ENCODE measurements at places on chromosomes 3 and 15.

GRCh38 chr3:58299839-58300516, 6.1 kb upstream of the RPP14 start:
- DNase-seq, result no peak

GRCh38 chr15:70863450-70864218, 9.7 kb upstream of the LARP6 start:
- no peak for DNase-seq

DNA sequence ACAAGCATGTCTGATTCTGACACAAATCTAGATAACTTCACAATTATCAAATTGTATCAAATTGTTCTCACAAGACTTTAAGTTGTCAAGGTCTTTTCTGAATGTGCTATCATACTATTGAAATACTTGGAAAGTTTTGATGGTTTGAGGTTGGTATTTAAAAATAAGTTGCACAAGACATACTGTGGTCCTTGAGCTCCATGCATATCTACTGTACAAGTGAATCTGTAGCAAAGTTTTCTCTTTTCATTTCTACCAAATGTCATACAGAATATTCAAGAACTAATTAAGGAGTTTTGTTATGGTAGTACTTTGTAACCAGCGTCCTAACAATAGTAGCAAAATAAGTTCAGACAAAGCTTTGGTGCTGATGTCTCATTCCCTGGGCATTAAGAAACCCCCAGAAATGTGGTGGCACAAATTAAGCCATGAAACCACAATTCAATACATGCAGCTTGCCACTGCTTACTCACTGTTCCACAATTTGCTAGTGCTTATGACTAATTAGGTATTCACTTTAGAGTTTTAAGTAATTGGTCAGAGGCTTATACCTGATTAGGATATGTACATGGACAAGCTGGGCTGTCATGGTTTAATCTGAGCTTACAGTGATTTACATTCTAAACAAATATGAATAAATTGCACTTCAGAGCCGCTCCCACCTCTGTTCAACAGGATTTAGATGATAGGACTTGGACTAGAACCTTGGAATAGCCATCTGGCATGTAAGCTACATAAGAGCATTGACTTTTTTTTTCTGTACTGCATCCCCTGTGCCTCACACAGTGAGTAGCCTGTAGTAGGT, 8.8 kb downstream of the TBC1D23 start:
- no peak for DNase-seq

DNA sequence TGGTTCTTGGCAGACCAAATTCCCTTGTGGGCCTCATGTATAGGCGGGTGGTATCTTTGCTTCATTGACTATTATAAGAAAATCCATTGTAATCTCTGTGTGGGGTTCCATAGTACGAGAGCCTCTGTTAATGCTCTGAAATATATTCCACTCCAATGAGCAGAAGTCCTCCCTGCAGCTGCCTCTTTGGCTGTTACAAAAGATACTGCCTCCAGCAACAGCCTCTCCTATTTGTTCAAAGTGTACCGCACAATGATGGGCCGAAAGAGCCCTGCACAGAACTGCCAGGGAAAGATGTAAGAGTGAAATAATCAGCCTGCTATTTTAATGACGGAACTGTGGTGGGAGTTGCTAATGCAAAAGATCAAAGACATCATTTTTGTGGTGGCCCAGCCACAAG, 48.9 kb downstream of the GRK7 start:
- DNase-seq, result no peak

DNA sequence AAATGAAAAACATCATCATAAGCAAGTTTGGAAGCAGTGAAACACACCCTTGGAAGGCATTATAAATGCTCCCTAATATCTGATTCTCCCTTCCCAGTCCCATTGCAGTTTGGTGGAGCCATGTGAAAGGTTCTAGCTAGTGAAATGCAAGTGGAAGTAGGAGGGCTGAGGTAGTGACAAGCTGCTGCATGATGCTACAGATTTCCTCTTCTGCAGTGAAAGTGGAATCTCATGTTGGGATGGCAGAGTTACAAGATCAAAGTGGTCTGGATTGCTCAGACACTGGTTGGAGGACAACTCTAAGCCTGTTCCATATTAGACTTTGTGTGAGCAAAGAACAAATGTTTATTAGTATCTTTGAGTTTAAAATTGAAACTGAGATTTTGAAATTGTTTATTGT, 3.3 kb upstream of the PDCD6IP start:
- DNase-seq, result no peak

DNA sequence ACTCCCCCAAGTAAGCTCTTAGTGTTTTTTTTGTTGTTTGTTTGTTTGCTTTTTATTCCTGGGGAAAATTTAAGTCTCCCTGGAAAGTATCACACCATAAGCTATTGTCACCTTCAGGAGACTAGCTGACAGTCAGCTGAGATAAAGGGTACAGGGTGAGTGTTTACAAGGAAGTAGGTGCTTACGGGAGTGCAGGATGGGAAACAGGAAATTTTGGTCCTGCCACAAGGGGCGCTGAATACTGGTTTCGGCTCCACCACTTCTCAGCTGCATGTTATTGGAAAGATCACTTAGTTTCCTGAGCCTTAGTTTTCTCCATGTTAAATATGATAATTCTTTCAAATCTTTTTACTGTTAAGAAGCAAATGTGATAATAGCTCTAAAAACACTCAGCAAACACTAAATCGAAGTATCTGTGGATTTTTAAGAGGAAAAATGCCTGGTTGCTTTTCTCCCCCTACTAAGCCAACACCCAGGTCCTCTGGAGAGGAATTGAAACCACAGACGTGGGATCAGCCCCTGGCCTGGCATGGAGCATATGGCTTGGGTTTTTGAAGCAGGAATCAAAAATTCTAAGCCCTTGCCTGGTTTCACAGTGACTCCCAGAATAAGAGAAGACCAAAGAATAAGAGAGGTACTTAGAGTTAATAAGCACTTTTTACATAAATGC, 90.7 kb downstream of the SCN11A start:
- DNase-seq, result no peak

DNA sequence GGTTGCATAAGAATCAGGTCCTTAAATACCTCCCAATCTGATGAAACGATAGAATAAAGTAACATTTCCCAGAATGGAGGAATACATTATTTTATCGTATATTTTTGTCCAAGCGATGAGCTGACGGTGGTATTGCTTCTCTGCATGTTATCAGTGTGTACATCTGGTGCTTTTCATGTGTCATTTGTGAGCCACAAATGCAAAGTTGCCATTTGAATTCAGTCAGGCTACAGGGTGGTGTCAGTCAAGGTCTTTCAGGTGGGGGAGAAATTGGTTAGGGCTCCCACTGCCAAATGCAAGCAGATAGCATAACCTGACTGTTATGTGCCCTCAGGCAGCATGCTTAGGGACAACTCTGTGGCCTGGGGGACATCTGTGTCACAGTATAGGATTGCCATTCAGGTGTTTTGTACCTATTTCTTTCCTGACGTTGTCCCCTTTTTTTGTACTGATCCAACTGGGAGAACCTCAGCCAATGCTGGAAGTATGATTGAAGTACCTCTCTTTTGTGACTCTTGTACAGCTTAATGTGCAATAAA, 26.5 kb upstream of the TIMP4 start:
- no peak for DNase-seq

GRCh38 chr3:152258448-152259393, 10.0 kb upstream of the MBNL1 start:
- peak; percentile 67 for DNase-seq

DNA sequence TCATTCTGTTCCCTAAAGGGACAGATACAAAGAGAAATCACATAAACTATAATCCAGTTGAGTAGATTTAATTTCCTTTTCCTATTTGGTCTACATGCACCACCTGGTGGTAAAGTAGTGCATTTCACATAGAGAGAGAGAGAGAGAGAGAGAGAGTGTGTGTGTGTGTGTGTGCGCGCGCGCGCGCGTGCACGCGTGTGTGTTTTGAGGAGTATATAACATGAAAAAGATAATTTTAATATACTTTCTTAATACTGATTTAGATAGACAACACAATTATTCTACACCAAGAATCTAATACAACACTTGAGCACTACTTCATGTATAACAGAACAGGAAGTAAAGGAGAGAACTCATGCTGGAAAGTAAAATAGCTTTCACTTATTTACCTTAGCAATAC, 1.1 kb upstream of the FGF7 start:
- no peak for DNase-seq

DNA sequence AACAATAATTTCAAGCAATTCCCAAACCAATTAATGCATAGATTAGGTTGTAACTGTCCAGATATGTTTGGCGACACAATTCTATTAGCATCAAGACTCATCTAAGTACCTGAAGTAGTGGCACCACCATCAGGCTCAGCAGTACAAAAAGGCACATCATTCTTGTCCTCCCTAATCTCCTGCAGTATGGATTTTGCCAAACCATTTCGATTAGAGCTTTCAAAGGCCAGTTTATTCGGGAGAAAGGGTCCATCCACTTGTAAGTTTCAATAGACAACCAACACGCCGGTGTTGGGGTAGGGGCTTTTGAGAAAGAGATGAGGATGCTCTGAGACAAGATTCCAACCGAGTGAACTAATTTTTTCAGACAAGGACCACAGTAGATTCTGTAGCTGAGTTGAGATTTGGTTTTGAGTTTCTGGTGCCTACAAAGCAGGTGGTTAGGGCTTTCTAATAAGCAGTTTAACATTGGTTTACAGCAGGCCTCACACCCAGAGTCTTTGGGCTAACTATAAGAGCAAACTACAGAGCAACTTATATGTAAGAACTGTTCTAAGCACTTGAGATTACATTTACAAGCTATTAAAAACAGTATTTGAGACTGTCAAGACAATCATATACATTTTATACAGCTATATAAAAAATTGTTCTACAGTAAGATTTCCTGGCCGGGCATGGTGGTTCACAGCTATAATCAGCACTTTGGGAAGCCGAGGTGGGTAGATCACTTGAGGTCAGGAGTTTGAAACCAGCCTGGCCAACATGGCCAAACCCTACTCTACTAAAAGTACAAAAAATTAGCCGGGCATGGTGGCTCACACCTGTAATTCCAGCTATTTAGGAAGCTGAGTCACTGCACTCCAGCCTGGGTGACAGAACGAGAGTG, 4.5 kb downstream of the RPL22L1 start:
- DNase-seq, result no peak

GRCh38 chr15:73983211-73983727, 8.8 kb downstream of the STOML1 start:
- no peak for DNase-seq

DNA sequence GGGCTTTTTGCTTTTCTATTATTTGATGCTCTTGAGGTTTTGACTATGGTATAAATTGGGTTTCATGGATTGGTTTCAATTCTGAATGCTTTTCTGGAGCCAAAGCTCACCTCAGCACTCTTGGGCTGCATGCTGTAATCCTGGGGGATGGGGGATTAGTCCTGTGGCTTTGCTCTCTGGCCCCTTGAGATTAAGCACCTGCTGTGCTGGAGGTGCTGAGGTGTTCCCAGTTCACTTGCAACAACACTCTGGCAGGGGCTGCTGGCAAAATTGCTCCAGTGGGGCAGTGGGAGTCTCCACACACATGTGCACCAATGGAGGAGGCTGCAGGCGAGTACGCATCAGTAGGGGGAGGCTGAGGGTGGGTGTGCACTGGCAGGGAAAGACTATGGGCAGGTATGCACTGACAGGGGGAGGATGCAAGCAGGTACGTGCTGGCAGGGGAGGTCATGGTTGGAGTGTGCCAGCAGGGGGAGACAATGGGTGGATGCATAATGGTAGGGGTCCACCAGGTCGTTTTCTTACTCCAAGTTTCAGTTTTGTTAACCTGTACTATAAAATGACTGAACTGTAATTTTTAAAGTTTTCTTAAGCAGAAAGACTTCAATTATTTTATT, 489.2 kb downstream of the FGF12 start:
- DNase-seq, result no peak

DNA sequence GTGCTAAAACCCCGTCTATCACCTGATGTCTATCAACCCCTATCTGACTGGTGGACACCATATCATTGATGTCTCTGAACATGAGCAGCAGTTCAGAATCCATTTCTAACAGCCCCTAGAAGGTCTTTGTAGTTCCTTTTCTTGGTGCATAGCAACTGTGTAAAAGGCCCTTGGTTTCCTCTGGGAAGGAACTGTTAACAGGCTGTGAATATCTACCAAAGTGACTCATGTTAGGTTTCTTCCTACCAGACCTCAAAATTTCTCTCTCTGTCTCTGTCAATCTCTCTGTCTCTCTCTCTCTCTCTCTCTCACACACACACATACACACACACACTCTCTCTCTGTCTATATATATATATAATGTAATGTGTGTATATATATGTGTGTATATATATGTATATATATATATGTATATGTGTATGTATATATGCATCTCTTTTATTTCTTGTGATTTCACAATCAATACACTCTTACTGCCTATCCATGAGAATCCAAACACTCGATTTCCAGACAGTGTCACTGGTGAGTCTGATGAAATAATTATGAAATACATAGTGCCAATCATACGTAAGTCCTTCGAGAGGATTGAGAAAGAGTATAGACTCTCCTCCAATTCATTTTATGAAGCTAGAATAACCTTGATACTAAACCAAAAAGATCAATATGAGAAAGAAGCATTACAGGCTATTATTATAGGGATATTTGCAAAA, 335.9 kb upstream of the SLCO3A1 start:
- no peak for DNase-seq

DNA sequence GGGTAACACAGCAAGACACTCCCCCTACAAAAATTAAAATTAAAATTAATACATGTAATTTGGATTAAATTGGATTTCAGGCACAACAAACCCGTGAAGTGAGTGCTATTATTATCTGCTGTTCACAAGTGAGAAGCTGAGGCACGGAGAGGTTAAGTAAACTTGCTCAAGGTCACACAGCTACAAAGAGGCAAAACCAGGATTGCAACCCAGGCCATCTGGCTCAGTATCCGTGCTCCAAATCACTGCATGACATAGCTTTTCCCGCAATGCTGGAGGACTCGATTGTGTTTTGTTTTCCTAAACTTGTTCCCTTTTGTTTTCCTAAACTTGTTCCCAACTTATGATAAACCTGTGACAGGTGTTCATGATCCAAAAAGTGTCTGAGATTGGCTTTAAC, 19.9 kb upstream of the C15orf39 start:
- DNase-seq, result no peak

- no peak for DNase-seq
Measured at GRCh38 chr3:135756106-135756668, 209.3 kb upstream of the PPP2R3A start.

DNA sequence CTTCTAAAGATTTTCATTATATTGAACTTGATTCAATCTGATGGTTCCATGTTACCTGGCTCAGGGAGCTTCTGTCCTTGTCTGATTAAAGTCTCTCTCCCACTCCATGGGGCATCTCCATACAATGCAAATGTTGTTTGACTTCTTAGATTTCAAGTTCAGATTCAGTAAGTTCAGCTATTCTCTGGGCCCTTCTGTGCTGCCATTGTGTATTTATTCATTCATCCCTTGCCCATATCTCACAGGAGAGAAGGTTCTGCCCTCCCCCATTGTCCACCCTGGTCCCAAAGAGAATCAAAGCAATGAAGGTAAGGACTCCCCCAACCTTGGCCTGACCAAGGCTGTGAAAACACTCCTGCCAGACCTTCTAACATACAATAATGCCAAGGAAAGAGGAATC, 669.9 kb downstream of the MAGI1 start:
- DNase-seq, result no peak
